ENCODE measurements at places on chromosomes 5 and 9.
A peak's percentile ranks its signal among the peaks of the same experiment; 100 is the strongest.

- no peak for DNase-seq
Measured at GRCh38 chr5:170691657-170692056, 91.9 kb upstream of the GABRP start.

- DNase-seq = no peak
Measured at GRCh38 chr5:150057511-150057910, 28.8 kb downstream of the CSF1R start.

DNA sequence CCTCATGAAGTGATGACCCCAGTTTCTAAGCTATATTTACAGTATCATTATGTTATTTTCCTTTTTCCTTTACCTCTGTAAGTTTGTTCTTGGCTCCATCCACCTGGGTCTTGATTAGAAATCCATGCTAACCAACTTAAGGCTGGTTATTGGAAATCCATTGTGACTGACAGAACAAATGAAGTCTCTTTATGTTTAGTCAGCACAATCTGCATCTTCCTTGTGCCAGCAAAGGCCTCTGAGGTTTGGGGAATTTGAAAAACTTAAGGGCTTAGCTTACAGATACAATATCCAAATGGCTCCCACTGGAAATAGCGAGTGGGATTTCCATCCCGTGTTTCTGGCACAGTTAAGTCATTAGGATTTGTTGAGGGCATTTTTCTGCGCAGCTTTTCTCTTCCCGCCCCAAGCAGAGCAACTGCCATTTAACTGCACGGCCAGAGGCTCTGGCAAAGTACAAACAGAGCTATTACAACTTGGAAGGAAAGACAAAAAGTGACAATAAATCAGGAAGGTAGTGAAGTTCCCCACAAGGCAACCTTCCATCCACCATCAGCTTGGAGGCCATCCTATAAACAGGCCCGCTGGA is 64.2 kb downstream of the DCP2 start:
- no peak for DNase-seq

DNA sequence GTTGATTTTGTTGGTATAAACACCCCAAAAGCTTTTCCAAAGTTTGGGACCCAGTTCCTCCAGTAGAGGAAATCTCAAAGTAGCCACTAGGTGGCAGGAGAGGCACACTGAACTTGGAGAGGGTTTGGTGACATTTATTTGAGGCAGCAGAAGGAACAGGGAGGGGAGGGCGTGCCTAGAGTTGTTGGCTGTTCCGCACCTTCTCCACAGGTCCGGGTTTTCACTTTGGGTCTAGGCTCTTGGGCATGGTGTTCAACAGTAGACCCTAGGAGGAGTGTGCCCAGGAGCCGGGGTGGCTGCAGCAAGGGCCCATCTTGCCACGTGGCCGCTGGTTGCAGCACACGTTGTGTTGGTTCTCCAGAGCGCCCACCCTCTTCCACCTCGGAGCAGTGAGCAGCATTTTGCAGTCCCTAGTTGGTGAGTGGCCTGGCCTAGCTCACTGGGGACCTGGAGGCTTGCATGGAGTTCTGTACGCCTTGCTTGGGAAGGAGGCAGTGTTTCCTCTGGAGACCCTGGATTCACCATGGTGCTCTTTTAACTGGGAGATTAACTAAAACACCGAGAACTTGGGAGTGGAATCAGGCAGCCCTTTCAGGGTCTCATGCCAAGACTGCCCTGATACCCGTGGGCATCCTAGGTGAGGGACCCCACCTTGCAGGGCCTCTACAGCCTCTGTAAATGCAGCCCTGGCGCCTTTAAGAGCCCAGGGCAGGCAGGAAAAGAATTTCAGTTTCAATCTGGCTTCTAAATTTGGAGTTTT is 28.2 kb downstream of the PTPA start:
- peak; percentile 70 for DNase-seq

DNA sequence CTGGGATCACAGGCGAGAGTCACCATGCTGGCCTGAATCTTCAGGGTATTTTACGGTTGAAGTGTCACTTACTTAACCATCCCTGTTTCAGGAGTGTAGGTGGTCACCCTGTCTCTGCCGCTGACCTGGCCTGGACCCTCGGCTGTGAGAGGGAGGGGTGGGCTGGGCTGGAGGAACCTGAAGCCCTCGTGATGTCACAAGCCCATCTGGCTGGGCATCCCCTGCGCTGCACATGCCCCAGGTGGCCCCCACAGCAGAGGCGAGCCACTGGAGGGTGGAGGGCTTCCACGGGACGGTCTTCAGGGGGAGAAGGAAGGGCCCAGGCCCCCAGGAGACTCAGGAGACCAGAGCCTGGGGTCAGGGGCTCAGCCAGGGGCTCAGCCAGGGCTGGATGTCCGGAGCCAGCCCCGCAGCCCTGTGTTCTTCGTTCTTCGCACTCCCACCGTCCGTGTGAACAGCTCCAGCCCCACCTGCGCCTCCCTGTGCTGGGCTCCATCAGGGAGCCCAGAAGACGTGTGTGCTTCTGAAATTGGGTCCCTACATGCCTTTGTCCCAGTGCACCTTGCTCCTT is 7.6 kb upstream of the AHRR start:
- no peak for DNase-seq

DNA sequence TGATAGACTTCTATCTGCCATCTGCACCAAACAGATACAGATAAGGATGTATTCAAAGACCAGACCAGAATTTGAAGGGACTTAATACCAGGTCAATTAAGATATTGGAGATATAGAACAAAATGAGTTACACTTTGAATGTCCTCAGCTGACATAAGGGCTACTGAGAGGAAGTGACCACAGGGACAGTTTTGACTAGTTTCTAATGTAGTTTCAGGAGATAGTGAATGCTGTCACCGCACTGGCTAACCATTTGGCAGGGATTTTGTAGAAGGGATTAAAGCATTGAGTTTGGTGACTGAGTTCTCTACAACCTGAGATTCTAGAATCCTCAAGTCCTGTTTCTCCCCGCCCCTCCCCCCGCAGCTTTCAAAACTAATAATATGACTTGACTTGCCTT is 22.7 kb downstream of the CCNH start:
- DNase-seq = no peak

GRCh38 chr5:81767938-81768337 is 17.0 kb upstream of the SSBP2 start:
- no peak for DNase-seq

- DNase-seq = no peak
Measured at GRCh38 chr5:152125661-152126205, 201.1 kb upstream of the GLRA1 start.

- no peak for DNase-seq
Measured at GRCh38 chr5:5512543-5512942, 90.1 kb downstream of the ICE1 start.

DNA sequence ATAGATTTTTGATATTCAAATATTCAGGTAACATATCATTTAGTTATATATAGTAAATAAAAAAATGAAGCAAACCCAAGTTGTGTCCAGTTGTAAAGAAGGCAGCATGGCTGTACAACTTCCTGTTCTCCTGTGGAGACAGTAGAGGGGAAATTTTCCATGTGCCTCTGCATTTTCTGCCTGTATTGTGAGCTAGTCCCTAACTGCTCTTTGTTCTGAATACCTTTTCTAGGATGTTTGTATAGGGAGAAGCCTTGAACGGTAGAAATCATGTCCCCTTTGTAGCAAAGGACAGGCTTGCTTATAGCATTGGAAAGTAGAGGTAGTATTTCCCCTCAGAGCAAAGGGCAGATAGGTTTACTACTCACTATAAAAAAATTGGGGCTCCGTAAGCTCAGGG is 13.3 kb upstream of the RPS23 start:
- no peak for DNase-seq

- no peak for DNase-seq
Measured at GRCh38 chr9:90611568-90611967, 31.1 kb downstream of the DIRAS2 start.

DNA sequence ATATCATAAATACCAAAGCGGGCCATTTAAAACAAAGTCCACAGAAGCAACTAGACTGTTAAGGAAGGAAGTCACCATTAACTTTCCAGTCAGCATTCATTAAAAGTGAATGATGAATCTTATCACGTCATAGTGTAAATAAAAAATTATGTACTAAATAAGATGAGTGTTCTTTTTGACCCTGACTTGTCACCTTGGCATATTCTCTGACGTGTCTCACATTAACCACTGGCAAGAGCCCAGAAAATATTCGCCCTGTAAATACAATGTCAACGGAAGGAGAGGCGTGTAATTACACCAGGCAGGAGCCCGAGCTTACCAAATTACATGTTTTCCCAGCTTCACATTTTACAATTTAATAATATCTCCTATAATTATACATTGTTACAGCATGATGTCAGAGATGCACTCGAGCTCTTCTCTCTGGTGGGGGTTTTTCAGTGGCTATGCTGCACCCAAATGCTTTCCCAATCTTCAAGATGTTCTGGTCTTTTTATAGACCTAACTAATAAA is 29.3 kb upstream of the UBE2QL1 start:
- DNase-seq = no peak

DNA sequence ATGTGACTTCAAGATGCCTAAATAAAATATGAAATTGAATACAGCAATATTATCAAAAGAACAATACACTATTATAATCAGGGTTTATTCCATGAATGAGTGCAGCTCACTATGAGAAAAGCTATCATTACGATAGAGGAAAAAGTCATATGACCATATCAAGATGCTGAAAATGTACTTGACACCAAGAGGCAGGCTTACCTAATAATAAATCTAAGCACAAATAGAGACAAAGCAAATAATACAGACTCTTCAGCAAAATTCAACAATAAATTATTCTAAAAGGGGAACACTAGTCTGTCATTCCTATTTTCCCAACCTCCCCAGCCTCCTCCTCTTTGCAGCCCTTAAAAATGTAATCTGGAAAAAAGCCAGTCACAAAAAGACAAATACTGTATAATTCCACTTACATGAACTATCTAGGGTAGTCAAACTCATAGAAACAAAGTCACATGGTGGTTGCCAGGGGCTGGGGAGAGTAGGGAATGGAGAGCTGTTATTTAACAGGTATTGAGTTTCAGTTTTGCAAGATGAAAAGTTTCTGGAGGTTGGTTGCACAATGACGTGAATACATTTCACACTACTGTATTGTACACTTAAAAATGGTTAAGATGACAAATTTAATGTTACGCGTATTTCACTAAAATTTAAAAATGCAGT is 148.4 kb downstream of the NFIB start:
- no peak for DNase-seq

GRCh38 chr9:78967596-78968217 is 604.1 kb upstream of the TLE4 start:
- no peak for DNase-seq

GRCh38 chr9:100652850-100653249 is 75.0 kb downstream of the CAVIN4 start:
- DNase-seq = no peak

DNA sequence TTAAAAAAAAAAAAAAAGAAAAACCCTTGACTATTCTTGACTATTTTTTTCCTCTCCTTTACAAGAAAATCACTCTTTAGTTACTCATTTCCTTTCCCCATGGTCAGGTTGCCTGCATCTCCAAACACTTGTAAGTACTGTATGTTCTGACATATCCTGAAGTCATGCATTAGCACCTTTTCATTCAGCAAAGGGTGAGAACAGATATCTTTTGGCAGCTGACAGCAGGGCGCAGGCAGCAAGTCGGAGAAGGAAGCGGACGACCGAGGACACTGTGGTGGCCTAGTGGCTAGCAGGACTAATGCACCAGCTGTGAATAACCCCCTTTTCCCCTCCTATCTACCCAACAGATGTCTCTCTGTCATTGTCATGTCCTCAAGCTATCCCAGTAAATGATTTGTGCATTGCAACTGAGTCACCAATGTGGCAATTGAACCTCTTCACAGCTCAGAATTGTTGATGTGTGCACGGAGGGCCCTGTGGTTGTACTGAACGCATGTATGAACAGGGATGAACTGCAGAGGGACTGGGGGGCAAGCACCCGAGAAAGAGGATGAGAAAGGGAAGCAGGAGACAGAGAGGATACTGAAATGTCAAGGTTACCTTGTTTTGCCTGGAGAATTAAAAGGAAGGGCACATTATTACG is 996.0 kb upstream of the ARRDC3 start:
- DNase-seq = no peak

DNA sequence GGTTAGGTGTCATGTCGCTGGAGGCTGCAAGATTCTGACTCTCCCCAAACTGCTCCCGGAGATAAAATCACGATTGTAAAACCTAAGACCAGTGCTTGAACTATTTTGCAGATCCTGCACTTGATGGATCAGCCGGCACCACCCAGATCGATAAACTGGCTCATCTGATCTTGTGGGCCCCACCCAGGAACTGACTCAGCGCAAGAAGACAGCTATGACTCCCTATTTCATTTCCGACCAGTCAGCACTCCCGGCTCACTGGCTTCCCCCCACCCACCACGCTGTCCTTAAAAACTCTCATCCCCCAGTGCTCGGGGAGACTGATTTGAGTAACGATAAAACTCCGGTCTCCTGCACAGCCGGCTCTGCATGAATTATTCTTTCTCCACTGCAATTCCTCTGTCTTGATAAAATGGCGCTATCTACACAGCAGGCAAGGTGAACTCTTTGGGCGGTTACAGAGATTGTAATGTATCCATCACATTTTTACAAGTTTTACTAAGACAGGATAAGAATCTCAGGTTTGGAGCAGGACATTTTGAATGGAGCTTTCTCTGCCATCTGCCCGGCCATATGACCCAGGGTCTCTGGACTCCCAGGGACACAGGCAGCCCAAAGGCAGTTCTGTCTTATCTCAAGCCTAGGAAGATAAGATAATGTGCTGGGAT is 10.6 kb upstream of the PPP1R26 start:
- peak; percentile 51 for DNase-seq

DNA sequence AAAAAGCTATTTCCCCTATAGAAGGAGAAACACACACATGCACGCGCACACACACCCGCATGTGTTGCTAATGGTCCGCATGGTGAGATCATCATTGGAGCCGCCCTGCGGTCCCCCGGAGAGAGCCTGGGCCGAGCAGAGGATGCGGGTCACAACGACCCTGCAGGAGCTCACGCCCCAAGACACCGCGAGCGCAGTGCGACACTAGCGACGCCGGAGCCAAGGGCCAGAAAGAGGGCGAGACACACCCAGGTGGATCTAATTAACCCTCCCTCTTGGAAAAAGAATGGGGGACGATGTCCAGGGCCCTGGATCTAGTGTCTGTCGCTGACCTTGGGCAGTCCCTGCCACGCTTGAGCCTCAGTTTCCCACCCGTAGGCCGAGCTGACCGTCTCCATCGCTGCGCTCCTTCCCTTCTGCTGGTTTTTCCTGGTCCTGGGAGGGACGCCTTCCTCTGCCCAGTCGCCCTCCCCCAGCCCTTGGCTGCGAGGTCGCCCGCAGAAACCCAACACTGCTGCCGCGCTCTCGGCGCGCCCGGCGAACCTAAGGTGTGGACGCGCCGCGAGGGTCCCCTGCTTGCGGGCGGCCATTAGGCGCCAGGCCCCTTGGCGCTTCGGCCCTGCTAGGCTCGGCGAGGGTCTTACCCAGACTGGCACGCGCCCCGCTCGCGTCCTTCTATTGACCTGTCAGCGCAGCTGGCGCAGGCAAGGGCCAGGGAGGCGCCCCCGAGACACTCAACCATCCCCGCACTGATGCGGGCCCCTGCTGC is 47.5 kb upstream of the RNF20 start:
- DNase-seq = no peak

GRCh38 chr5:134248256-134248655 is 22.4 kb upstream of the PPP2CA start:
- DNase-seq = no peak
